ENCODE measurements at places on chromosomes 2 and 18.

- DNase-seq, result no peak
These were observed 49.7 kb downstream of the APOB start for GRCh38 chr2:20994130-20994529.

GRCh38 chr2:110805894-110806452 lies 73.6 kb downstream of the ACOXL start:
- no peak for DNase-seq

DNA sequence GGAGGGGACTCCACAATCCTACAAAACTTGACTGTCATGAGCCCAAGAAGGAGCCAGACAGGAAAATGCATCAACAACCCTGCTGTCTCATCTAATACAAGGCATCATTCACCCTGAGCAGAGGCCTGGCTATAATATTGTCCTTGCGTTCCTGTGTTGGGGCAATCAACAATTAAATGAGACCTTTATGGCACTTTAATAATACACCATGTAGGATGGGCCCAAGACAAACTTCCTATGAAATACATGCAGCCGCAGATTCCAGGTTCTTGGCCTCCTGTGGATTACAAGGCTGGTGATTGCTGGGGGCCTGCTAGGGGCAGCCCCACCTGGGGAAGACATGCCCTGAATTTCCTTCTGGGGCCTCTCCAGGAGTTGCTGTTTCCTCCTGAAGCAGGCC lies 82.8 kb upstream of the PPP1CB start:
- DNase-seq, result no peak

GRCh38 chr2:23269747-23270146 lies 115.2 kb upstream of the KLHL29 start:
- DNase-seq, result no peak

DNA sequence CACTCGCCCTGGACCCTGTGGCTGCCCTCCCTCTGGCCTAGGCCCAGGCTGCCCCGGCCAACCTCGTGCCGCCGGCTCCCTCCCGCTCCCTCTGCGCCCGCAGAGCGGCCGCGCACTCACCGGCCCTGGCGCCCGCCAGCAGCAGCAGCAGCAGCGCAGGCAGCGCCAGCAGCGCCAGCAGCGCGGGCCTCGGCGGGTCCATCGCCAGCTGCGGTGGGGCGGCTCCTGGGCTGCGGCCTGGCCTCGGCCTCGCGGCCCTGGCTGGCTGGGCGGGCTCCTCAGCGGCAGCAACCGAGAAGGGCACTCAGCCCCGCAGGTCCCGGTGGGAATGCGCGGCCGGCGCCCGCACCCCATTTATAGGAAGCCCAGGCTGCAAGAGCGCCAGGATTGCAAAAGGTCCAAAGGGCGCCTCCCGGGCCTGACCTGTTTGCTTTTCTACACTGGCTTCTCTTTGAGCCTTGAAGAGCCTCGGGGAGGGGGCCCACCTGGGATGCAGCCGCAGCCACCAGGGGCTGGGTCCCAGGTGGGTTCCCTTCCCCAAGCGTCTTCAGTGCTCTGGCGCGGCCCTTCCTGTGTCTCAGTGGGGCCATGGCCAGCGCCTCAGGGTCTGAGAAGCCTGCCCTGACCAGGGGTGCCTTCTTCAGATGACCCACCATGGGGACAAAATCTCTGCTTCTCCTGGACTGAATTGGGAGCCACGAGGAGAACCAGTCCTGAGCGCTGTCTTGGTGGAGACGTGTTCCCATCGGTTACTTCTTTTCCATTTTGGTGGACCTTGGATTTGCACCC lies at the start of gene APOB:
Gene APOB, minus strand, starts transcription at position 330 of the 789 bp plus-strand sequence. Its CDS starts 128 bp downstream, at position 202.
- DNase-seq, result no peak

- no peak for DNase-seq
These were observed 42.1 kb downstream of the DOK1 start for GRCh38 chr2:74596584-74596983.

All from left forelimb (tissue), 1 donor.